NCI-H1048 (cell line): ENCODE measurements at places on chromosomes 1 and 21.
A peak's percentile ranks its signal among the peaks of the same experiment; 100 is the strongest.

DNA sequence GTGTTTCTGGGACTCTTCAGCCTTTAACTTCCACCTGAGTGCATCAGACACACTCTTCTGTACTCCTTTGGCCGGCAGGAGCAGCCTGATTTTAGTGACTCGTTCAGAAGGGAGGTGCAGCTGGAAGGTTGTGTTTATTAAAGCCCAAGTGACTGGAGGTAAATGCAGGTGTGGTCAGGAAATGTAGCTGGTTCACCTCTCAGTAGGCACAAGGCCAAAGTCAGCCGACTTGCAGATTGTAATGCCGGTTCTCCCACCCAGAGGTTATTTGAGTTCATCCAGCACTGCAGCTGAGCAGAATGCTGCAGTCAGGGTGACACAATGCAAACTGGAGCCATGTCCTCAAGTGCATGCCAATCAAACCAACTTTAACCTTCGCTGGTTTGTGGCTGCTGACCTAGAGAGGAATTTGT lies 91.5 kb downstream of the SPATA46 start:
- no peak for DNase-seq

GRCh38 chr1:204072931-204073836 lies at the start of gene SOX13:
Gene SOX13, plus strand, starts transcription at chr1:204073115. Its CDS starts 39,801 bp downstream, at chr1:204112916.
- DNase-seq, result peak; percentile 72

DNA sequence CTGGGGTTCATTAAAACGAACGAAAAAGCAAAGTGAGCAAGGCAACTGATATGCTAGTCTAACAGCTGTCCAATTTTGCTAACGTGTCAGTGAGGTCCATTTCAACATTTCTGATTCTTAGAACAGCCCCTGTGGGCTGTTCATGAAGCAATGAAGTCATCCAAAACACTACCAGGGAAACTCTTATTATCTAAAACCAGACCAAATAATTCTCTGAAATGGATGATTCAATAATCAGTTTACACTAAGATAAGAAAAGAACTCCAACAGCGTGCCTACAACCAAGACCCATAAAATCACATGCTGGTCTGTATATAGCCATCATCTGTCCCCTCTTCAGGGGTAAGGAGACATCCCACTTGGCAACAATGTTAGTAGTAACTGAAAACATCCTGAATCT lies 122.7 kb downstream of the TGFBR3 start:
- DNase-seq, result no peak

DNA sequence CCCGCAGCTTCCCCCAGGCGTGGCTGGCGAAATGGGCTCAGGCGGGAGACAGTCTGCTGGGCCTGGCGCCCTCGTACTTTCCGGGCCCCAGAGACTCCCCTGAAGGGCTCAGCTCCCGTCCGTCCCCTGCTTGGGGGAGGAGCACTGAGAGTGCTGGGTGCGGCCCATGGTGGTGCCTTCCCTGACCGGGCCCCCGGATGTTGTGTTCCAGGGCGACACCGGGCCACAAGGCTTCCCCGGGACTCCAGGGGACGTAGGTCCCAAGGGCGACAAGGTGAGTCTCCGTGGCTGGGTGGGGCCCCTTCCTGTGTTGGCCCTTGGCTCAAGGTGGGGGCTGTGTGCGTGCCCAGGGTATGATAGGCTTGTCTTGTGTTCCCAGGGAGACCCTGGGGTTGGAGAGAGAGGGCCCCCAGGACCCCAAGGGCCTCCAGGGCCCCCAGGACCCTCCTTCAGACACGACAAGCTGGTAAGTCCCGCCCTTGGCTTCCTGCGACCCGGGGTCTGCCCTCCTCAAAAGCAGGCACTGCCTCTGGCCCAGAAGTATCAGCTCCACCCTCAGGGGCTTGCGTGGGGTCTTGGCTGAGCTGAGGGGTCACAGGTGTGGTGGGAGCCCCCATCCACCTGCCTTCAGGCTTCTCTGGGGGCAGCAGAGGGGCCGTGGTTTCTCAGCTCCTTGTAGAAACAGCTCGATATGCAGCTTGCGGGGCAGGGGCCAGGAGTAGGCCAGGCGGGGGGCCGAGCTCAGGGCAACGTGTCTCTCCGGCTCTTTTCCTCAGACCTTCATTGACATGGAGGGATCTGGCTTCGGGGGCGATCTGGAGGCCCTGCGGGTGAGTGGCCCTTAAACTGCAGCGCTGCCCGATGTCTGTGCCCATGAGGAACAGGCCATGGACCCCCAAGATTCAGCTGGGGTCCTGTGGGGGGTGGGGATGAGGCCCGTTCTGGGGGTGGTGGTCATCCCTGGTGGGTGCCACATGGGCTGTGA lies 62.3 kb downstream of the SLC19A1 start:
- DNase-seq, result no peak

DNA sequence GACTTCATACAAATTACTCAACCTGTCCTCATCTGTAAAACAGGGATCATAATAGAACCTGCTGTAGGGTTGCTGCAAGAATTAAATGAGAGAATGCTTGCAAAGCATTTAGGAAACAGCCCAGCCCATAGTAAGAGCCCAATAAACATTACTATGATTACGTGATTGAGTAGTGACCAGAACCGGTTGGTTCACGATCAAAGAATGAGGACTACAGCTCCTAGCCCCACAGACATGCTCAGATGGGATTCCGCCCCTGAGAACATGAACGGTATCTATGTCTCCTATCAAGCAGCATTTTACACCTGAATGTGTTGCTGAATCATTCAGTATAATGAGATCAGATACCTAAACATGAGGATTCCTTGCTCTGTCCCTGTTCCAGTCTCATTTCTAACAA lies 104.8 kb upstream of the ZNF648 start:
- no peak for DNase-seq

DNA sequence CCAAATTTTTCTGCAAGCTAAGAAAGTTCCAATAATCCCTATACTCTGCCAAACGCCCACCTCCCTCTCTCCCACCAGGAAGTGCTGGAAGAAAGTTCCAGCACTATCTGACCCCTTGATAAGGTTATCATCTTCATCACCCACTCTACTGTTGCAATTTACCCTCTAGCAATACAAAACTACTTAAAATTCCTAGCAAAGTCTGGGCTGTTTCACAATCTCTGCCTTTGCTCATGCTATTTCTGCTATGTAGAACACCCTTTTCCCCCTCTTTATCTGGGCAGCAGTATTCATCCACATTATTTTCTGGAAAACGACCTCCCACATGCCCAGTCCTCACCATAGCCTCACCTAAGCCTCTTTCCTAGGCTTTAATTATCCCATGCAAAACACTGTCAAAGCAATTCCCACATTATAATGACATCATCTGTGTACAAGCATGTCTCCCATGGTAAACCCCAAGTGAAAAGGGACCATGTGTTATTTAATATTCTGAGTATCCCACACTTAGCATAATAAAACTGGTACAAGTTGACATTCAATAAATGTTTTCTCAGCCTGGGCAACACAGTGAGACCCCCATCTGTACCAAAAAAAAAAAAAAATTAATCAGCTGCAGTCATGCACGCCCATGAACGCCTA lies 12.0 kb downstream of the F11R start:
- DNase-seq, result no peak

GRCh38 chr1:15388201-15388880 lies 21.3 kb upstream of the EFHD2 start:
- DNase-seq, result no peak
